Activated CD4-positive, alpha-beta T cell treated with anti-CD3 and anti-CD28 coated beads, Interleukin-2, amount 50 U/mL, for 24 hours (primary cell): ENCODE measurements at places on chromosomes 4 and X.

- DNase-seq: no peak
Measured at GRCh38 chr4:73718375-73719373, 21.7 kb upstream of the CXCL8 start.

DNA sequence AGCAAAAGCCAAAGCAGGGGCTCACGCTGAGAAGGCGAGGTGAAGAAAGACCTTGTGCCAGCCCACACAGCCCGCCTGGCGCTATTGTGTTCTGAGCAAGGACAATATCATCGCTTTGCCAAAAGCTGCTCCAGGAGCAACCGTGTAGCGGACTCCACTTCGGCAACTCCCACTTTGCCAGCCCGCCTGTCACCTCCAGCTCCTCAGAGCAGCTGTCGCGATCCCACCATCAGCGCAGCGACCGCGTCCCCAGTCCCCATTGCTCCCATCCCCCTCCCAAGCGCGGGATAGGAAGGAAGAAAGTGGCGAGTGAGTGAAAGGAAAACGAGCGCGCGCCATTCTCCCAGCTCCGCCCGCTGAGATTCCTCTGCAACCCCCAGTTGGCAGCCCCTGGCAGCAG is 759 bp downstream of the ZC4H2 start:
- DNase-seq: no peak

GRCh38 chr4:13992975-13993520 is 365.5 kb upstream of the BOD1L1 start:
- DNase-seq: no peak

- DNase-seq: no peak
Measured at GRCh38 chrX:44903107-44903506, 30.1 kb downstream of the KDM6A start.

GRCh38 chr4:165783626-165784025 is 89.4 kb upstream of the TLL1 start:
- DNase-seq: no peak

DNA sequence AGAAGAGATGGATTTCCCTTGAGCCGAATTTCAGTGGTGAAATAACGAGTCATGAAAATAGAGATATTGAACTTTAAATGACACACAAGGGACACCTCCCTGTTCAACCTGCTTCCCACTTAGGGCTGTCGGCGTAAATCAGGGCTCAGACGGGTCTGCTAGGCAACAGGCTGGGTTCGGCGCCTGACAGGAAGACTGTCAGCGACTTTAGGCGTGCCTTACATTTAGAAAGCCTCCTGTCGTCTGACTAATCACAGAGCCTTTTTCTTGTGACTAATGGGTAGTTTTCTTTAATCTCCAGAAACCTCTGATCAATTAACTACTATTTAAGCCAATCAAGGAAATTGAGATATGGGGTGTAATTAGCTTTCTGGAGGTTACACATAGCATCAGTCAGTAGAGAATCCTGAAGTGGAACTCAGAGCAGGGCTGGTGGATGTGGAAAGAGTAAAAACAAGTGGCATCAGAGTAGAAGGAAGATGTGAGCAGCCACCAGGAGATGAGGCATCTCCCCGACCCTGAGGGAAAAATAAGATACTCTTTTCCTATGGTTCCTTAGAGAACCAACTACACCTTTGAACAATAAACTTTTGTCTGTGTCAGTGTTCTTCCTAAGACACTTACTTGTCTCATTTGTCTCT is 86.2 kb upstream of the HS3ST1 start:
- no peak for DNase-seq

- DNase-seq: no peak
Measured at GRCh38 chr4:12203945-12204344, 775.3 kb upstream of the HS3ST1 start.

DNA sequence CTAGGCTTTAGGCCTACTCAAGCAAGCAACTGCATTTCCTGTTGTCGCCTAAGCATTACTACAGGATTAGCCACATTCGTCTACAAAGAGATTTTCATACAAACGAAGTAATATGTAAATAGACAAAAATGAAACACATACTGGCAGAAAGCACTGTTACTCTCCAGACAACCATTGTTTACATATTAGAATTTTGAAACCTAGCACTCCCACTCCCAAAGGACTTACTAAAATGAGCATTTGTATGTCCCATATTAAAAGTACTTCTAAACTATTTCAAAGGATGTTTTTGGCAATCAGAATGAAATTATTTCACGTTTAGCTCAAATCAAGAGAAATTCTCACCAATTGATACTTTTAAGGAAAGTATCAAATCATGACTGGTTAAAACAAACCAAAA is 570.8 kb downstream of the PRR32 start:
- DNase-seq: no peak

DNA sequence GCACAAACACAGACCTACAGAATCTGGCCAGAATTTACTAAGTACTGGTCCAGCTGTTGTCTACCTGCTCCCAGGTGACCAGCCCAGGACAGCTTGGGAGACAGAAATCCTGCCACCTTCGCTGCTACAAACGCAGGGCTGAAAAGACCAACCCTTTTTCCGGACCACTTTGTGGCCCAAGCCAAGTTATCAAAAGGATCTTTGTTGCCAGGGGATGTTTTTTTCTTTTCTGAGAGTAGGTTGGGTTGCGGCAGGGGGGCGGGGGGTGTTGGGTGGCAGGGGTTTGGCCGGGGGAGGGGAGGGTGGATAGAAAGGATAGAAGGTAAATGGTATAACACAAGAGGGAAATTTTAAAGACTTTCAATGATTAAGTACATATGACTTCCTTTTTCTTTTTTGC is 63.4 kb downstream of the STOX2 start:
- no peak for DNase-seq

GRCh38 chr4:153248641-153249198 is 44.5 kb downstream of the TRIM2 start:
- no peak for DNase-seq

DNA sequence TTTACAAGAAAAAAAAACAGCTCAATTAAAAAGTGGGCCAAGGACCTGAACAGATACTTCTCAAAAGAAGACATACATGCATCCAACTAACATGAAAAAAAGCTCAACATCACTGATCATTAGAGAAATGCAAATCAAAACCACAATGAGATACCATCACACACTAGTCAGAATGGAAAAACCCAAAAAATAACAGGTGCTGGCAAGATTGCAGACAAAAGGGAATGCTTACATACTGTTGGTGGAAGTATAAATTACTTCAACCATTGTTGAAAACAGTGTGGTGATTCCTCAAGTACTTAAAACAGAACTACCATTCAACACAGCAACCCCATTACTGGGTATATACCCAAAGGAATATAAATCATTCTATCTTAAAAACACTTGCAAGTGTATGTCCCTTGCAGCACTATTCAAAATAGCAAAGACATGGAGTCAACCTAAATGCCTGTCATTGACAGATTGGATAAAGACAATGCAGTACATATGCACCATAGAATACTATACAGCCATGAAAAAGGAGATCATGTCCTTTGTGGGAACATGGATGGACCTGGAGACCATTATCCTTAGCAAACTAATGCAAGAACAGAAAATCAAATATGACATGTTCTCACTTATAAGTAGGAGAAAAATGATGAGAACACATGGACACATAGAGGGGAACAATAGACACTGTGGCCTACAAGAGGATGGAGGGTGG is 97.6 kb downstream of the RAB28 start:
- no peak for DNase-seq

DNA sequence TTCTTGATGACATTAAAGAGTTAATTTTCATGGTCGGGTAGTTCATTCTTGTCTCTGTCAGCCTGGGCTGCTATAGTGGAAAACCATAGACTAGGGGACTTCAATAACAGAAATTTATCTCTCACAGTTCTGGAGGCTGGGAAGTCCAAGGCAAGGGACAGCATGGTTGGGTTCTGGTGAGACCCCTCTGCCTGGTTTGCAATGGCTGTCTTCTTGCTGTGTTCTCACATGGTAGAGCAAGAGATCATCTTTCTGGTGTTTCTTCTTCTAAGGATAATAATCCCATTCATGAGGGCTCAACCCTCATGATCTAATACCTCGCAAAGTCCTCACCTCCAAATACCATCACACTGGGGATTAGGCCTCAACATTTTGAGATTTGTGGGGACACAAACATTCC is 50.1 kb downstream of the RHOH start:
- no peak for DNase-seq

DNA sequence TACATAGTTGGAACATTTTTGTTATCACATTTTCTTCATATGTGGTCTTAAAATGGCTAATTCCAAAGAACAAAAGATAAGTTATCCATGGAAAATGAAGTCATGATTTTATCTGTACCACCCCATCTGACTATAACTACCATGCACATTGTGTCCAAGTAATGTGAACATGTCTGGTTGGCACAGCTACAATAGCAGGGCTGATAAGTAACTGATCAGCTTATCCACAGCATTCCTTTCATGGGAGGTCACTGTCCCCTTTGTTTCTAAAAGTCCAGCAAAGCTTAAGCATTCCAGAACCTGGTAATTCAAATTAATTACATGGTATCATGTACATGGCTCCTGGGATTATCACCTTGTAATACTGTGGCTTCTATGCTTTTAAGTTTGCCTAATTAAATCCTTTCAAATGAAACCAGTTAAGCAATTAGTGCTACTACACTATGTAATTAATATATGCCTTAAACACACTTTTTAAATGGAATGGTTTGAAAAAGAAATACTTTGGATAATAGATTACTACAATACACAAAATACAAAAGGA is 21.1 kb upstream of the SORBS2 start:
- no peak for DNase-seq

DNA sequence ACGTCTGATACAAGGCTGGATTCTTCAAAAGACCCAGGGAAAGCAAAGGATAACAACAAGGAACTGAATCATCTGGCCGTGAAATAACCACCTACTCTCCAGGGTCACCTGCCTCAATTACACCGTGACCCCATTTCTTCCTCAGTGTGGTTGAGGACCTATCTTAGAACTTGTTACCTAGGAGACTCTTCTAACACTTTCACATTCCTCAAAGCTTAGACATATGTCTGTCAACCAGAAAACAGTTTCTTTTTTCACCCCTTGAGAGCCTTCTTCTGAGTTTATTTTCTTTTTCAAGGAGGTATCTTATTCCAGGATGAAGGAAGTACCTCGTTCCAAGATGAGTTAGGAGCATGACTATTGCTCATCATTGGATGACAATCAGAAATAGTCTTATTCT is 337.8 kb downstream of the ARHGAP24 start:
- DNase-seq: no peak

DNA sequence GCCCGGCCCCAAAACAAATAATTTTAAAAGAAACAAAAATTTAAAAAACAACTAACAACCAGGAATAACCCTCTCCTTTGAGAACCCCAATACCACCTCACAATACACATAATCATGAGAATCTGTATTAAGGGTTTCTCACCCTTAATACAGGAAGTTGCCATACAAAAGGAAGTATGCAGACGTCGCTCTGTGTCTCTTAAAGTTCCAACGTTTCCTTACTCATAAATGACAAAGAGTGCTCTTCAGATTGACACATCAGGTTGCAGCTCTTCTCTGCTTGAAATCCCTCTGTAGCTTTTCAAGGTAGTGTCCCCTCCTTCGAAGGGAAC is 73.9 kb upstream of the IRF2 start:
- no peak for DNase-seq

DNA sequence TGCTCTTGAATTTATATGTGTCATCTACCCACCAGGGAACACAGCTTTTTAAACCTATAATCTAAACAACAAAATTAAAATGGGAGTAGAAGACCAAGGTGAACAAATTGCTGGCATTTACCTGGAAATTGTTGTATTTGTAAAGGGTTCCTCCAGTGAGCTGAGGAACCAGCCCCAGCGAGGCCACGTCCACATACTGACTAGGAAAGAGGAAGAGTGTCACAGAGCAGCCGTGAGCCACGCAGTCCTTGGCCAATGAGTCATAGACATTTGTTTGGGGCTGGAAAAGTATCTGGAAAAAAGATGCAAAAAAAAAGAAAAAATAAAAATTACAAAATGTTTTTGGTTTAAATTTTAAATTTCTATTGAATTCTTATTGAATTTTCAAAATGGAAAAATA is 58.7 kb downstream of the METTL14 start:
- DNase-seq: no peak

DNA sequence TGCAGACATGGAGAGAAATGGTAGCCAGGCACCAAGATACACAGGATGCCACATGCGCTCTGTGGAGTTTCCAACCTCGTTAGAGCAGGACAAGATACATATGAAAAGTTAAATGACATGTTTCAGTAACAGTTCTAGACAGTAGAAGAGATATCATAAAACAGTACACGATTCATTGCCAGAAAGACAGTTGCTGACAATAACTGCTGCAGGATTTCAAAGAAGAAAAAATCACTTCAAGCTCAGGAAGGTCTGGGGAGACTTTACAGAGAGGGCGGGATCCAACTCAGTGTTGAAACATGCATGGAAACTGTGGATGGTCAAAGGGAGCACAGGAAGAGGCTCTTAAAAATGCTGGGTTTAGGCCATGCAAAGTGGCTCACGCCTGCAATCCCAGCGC is 31.0 kb downstream of the DCTD start:
- DNase-seq: no peak
